Globus pallidus (tissue), 1 donor: ENCODE measurements at places on chromosomes 6 and 20.

- DNase-seq = no peak
Observed at GRCh38 chr6:120005292-120005976, 655.9 kb upstream of the MAN1A1 start.

DNA sequence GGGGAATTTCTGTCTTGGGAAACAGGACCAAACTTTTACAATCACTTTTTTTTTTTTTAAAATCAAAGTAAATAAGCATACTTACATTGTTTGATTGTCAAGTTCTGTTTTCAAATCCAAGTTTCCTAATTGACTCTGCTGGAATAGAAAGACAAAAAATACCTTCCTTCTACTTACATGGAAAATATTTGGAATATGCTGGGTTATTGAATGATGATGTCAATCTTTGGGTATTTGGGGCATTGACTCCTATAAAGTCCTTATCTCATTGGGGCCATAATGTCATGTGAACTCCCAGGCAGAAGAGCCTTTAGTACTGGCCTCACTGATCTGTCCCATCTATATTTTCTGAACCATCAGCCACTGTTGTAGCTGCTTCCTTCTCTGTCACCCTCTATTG, 122.6 kb upstream of the NOX3 start:
- no peak for DNase-seq

DNA sequence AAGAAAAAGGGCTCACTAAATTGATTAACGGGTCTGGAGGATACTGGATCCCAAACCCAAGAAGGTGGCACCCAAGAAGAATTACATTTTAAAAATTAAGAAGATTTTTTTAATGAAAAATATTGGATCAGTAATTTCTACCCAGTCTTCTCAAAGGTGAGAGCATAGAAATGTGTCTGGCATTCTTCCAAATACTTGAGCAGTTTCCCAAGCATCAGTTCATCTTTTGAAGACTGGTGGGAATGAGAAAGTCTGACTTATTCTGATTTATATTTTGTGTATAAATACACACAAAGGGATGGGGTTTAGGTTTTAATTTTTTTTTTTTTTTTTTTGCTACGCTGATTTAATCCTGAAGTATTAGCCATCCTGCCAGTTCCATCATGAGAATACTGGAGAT, 3.3 kb downstream of the MGME1 start:
- DNase-seq = peak; percentile 6

- DNase-seq = no peak
Observed at GRCh38 chr6:31336896-31337496, 20.0 kb downstream of the HLA-B start.

DNA sequence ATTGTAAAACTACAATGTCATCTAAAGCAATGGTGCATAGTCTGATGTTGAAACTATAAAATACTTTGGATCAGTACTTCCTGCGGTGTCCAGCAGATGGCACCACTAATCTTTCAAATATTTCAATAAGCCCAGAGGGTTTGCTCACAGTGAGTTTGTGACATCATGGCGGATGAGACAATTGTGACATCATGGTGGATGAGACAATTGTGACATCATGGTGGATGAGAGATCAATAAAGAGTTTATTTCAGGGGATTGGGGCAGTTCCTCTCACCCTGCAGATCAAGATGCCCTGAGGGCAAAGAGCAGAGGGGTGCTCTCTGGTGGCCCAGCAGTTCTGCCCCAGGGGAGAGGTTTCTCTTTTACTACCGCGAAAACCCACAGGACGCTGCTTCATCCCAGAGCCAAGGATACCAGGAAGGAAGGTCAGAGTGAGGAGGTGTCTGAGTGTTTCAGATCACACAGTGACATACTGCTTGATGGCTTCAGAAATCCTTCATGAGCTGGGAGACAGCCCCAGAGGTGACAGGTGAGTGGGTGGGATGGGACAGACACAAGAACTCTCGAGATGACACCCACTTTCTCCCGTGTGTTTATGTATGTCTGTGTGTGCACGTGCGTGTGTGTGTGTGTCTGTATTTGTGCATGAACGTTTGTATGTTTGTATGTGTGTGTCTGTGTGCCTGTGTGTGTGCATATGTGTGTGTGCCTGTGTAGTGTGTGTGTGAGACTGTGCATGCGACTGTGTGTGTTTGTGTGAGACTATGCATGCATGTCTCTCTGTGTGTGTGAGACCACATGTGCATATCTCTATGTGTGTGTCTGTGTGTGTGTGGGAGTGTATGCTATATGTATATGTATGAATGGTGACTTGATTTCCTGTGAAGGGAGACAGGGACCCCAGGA, 7.3 kb upstream of the ULBP2 start:
- peak; percentile 54 for DNase-seq

GRCh38 chr20:16387666-16388065, 185.6 kb downstream of the KIF16B start:
- DNase-seq = peak; percentile 30

DNA sequence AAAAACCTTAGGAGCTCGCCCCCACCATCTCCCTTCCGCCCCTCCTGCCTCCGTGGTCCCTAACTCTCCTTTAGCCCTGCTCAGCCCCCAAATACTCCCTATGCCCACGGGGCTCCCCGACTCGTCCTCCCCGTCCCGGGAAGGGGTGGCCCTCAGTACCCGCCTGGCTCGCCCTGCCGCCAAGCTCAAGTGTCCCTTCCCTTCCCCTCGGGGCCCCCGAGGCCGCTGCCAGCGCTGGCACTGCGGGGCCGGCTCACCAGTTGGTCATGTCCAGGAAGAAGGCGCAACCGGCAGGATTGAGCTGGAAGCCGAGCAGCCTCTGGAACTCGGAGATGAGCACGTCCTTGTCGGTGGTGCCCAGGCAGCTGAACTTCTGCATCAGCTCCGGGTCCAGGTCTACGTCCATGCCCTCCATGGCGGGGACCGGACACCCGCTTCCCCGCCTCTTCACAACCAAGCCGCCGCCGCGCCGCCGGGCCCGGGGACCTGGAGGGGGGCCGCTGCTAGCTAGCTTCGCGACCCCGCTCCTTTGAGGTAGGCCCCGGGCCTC, 303 bp downstream of the ILRUN start:
- no peak for DNase-seq

DNA sequence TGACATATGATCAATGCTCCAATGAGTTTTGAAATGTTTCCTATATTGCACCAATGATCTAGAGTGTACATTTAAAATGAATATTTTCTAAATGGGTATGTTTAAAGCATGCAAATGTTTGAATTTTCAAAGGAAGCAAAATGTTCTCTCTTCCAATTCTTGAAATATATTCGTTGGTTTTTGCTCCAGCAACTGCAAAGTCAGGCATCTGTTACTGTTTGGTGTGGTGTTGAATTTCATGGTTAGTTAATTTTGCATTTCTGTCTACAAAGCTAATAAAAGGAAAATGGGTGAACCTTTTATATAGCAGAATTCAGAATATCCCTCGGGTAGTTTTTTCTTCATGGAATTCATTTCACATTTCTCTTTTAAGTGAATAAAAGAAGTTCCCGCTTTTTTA, 1018.3 kb downstream of the GRIK2 start:
- DNase-seq = no peak

- DNase-seq = no peak
Observed at GRCh38 chr6:154476494-154476893, 34.0 kb downstream of the CNKSR3 start.

DNA sequence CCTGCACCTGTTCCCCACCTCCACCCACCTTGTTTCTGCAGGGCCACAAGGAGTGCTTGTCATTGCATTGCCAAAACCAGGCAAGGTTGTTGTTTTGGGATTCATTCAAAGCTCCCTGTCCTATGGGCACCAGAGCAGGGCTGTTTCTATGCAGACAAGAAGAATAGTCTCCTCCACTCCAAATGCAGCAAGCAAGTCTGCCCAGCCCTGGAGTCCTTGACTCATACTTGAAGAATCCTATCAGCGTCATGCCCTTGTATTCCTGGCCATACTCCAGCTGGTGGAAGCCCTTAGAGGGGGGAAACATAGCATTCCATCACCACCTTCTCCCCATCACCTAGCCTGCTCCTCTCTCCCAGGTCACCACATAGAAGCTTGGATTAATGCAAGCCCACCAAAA, 145.3 kb upstream of the ECI2 start:
- no peak for DNase-seq

GRCh38 chr20:51496964-51497363, 45.6 kb downstream of the NFATC2 start:
- DNase-seq = no peak

DNA sequence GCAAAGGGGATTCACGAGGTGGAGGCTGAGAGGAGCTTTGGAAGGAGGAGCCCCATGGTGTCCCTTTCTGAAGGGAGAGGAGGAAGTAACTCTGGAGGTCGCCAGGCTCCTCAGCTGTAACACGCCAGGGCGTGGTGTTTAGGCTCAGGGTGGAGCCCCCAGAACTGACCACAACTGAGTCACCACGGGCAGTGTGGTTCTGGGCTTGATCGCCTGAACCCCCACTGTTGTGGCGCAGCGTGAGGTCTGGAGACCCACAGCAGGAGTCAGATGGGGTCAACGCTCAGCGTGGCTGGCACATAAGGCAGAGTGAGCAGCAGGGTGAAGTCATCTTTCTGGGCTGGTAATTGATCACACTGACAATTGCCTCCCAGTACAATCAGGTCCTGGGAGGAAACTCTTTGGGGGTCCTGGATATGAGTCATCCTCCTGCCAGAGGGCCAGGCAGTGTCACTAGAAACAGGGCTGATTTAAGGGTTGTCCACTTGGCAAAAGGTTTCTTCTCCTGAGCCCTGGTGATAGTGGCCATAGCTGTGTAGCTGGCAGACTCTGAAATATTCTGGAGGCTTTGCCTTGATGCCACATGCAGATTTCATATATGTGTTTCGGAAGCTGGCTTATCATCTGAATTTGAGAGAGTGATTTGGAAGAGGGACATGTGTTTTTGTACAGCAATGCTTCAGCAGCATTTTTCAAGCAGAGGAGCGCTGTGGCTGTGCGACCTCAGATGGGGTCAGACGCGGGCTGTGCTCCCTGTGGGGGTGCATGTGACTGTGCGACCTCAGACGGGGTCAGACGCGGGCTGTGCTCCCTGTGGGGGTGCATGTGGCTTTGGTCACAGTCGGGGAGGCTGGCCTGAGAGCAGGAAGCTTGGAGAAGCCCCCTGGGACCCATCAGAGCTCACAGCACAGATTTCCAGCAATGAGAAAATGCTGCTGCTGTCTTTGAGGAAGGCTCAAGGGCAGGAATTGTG, 50.0 kb downstream of the SYNJ2 start:
- DNase-seq = no peak
